Stimulated activated CD8-positive, alpha-beta memory T cell treated with anti-CD3 and anti-CD28 coated beads, Interleukin-7, amount 100 ng/mL, for 24 hours (primary cell): ENCODE measurements at places on chromosomes 6 and 20.

DNA sequence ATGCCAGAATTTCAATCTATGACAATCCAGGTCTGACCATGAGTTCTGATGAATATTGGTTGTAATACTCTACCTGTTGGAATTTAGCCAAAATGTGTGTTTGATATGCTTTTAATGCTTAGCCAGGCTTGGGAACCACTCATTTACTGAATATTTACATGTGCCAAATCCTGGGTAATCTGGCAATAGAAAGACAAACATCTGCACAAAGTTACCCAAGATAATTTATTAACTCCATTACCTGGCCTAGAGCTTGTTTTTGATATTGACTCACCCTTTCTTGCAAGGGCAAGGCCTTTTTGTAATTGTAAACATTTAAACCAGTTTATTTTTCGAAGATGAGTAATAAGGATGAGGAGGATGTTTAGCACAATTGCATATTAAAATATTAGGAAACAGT, 13.5 kb upstream of the CD2AP start:
- no peak for DNase-seq

GRCh38 chr20:44862286-44862685, 23.2 kb upstream of the YWHAB start:
- no peak for DNase-seq

- DNase-seq, result no peak
Measured at GRCh38 chr6:36201612-36202011, 5.1 kb downstream of the BRPF3 start.

GRCh38 chr6:5729080-5729434, 277.7 kb downstream of the NRN1 start:
- DNase-seq, result no peak

DNA sequence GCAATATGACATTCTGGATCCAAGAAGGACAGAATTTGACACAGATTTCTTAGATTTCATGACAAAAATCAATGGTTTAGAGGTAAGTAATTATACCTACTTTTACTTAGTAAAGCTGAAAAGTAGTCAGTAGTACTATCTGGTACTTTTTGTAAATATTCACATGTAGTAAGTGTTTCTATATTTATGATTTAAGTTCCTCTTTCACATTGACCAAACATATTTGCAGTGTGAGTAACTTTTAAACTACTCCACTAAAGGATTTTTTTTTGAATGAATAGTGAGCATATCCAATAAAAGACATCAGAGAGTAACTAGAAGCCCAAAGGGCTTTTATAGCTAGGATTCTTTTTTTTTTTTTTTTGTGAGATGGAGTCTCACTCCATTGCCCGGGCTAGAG, 60.8 kb downstream of the DNAH8 start:
- no peak for DNase-seq

DNA sequence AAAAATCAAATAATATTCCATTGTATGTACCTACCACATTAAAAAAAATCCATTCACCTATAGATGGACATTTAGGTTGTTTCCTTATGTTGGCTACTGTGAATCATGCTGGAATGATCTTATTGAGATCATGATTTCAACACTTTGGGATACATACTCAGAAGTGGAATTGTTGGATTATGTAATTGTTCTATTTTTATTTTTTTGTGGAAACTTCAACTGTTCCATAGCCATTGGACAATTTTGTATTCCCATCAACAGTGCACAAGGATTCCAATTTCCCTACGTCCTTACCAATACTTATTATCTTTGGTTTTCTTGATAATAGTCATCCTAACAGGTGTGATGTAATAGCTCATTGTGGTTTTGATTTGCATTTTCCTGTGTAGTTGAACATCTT, 834.0 kb downstream of the MAFB start:
- DNase-seq, result no peak

GRCh38 chr20:63411898-63412631, 50.9 kb upstream of the CHRNA4 start:
- no peak for DNase-seq
